ENCODE measurements at places on chromosomes 4 and X.

GRCh38 chrX:95383778-95384177 is 1300.9 kb upstream of the DIAPH2 start:
- no peak for DNase-seq

- DNase-seq: no peak
Measured at GRCh38 chr4:173088144-173088543, 80.5 kb upstream of the GALNT7 start.

GRCh38 chr4:102511830-102512605 is 10.9 kb downstream of the NFKB1 start:
- no peak for DNase-seq

- no peak for DNase-seq
Measured at GRCh38 chrX:71989768-71990426, 79.3 kb downstream of the NHSL2 start.

DNA sequence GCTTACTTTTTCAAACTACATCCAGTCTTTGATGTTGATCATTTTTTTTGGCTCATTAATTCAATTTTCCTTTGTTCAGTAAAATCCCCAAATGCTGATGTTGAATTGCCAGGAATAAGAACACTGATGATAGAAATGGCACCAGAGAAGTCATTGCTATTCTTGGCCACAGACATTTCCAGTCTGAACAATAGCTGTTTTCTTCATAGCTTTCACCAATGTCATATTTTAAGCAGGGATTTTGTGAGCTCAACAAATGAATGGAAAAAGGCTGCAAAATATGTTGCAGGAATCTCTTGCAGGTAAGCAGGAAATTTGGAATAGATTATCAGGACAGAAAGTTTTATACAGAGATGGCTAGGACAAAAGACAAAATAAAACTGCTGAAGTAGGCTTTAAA is 40.5 kb upstream of the GLRB start:
- DNase-seq: no peak

DNA sequence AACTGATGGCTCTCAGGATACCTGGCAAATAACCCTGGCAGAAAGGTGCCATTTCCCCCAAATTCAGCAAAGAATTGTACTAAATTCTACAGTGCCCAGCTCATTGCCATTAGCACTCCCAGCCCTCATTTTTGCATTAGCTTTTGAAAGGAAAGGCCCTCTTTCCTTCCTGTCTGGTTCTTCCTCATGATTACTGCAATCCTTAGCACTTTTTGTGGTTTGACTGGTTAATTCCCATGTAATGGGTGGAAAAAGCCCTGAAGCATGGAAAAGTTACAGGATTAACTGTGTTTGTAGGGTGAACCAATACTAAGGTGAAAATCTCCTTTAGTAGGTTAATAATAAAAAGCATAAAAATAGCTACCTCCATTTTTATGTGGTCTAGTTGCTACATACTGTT is 139.5 kb downstream of the NPNT start:
- no peak for DNase-seq

DNA sequence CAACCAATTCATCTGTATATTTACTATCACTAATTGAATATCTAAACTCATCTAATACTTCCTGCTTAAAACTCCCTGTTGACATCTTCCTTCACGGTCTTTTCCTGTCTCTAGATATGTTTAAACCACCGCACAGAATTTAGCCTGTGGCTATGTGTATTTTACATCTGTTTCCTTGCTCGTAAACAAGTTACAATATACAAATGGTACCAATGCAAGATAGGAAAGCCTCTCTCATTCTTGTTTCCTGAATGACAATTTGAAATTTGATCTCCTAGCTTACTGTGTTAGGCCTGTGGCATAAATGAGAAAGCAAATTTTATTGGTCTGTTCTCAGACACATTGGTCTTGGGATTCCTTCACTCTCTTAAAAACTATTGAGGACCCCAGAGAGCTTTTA is 89.7 kb upstream of the PCDH7 start:
- DNase-seq: no peak

DNA sequence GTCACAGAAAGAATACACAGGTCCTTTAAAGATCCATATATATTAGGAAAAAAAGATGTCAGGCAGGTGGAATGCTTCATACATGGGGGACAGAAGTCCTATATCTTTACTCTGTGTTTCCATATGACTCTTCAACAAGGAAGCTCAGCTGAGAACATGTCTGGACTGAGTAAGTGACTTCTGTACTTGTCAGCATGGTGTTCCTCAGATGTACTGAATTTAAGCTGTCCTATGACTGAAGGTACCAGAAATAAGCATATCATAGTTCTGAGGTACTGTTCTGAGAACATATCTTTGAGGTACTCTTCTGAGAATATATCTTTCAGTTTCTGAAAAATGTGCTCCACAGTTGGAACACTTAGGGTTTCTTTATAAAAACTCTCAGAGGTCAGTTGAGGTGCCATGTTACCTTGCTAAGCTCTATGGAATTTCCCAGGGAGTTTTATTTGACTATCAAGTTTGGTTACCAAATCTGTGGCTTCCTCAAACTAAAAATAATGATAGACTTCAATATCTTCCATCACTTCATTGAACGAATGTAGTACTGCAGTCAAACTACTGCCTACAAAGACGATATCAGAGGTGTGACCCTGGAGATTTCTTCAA is 597.2 kb upstream of the GNPDA2 start:
- DNase-seq: no peak

DNA sequence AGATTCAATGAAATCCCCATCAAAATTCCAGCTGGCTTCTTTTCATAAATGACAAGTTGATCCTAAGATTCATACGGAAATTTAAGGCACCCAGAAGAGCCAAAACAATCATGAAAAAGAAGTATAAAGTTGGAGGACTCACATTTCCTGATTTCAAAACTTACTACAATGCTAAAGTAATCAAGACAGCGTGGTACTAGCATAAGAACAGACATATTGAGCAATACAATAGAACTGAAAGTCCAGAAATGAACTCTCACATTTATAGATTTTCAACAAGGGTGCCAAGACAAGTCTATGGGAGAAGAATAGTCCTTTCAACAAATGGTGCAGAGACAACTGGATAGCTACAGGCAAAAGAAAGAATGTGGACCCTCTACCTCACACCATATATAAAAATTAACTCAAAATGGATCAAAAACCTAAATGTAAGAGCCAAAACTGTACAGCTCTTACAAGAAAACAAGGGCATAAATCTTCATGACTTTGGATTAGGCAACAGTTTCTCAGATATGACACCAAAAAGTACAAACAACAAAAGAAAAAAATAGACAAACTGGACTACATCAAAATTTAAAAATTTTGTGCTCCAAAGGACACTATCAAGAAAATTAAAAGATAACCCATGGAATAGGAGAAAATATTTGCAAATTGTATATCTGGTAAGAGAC is 28.5 kb downstream of the SASH3 start:
- DNase-seq: no peak

GRCh38 chrX:138917781-138918180 is 206.3 kb upstream of the FGF13 start:
- DNase-seq: no peak

DNA sequence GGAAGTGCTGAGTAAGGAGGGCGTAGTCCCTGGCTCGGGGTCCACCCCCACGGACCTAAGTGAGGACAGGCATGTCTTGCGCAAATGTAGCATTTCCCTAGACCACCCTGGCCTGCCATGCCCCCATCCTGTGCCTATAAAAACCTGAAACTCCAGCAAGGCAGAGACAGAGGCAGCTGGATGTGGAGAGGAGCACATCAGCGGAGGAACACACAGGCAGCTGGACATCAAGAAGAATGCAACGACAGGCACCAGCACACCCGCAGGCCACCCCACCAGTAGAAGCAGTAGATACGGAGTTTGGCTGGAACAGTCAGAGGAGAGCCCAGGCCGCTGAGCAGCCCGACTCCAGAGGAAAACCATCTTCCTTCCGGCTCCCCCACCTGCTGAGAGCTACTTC is 345.9 kb downstream of the FSTL5 start:
- no peak for DNase-seq

DNA sequence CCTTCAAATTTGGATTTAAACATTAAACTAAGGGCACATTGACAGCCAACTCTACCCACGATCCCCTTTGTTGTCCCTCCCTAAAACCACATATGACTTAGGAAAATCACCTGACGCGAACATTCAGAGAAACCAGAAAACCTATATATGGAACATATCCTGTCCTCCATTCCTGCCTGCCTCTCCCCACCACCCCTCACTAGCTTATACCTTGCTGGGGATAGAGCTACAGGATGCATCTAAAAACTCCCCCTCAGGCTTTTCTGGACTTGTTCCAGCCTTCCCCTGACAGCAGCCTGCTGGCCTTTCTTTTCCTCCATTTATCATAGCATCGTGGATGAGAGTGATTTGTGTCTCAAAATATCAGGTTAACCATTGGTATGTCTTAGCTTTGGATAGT is 8.8 kb downstream of the STK26 start:
- DNase-seq: no peak

DNA sequence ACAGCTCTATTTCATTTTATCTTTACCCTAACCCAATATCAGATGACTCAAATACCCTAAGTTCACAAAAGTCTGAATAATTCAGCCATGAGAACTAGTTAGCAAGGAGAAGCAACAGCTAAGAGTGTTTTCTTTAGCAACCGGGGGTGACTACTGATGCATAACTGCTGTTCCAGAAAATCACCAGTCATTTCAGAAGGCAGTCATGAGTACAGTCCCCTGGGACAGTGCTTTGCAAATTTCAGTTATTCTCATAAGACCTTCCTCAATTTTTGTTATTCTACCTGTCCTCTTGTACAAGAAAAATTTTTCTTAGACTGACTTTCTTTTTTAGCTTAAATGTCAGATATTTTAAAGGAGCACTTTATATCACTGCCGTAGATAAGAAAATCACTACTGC is 16.4 kb downstream of the BANK1 start:
- DNase-seq: no peak

- no peak for DNase-seq
Measured at GRCh38 chrX:48086082-48086481, 14.6 kb upstream of the ZNF630 start.

DNA sequence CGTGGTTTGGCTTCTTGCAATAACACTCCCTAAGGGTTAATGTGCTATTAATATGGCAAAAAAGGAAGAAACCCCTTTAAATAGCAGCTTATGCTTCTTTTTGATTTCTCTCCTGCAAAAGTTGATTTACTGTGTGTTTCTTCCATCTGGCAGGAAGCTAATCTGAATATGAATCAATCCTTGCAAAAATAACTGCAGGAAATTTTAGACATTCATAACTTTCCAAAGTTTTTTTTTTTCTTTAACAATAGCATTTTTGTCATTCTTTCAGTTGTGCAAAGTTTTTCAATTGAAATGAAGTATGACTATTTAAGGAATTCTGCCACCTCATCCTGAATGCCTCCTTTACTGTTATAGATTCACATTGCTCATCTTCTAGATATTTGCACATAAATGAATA is 115.6 kb downstream of the SPANXA1 start:
- DNase-seq: no peak

- no peak for DNase-seq
Measured at GRCh38 chr4:120491481-120491880, 424.8 kb upstream of the MAD2L1 start.

DNA sequence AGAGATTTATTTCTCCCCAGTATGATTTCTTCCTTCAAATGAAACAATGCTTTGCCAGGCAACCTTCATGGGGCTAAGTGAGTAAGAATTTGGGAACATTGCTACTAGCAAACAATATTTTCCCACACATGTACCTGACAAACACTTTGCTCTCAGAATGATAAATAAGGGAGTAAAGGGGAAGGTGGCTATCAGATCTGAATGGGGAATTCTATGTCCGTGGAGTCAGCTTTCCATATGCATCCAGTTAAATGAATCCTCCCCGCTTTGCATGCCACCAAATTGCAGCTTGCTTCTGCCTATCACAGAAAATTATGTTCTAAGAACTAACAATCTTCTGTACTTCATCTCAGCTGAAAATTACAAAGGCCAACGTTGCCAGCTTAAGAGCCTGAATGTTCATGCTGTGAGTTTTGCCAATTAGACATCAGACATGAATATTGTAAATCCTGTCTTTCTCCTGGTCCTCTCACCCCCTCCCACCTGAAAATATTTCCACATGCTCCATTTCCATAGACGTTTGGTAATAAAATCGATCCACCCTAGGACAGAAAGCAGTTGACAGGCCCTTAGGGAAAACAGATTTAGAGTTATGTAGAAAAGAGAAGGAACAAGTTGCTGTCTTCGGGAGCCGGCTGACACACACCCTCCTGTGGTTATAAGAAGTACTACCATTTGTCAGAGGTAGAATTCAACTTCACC is 6.3 kb downstream of the MEPE start:
- DNase-seq: no peak

DNA sequence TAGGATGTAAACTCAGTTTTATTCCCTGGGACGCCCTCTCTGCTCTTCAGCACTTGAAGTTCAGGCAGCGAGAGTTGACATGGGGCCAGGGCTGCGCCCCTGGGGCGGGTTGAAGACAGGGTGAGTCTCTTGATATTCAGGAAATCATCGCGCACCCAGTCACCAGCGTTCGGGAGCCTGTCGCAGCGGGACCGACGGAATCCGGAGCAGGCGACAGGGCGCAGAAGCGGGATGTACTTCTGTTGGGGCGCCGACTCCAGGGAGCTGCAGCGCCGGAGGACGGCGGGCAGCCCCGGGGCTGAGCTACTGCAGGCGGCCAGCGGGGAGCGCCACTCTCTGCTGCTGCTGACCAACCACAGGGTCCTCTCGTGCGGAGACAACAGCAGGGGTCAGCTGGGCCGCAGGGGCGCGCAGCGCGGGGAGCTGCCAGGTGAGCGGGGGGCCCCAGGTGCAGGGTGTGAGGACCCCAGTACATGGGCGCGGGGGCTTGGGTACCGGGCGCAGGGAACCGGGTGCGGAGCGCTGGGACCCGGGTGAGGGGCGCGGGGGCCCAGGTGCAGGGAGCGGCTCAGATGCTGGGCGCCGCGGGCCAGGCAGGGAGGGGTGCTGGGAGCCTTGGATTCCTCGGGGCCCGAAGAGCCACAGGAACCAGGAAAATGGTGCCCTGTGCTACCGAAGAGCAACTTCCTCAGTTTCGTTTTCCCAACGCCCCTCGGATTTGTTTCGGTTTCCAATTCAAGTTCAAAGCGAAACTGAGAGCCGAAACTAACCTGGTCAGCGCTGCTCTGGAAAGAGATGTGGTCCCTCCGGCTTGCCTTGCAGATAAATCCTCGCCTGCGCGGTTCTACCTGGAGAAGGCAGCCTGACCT is at the start of gene HERC6:
HERC6 (plus strand) TSS at position 162 of the 869 bp plus-strand sequence; CDS start at position 232, 70 bp downstream.
- peak; percentile 64 for DNase-seq

DNA sequence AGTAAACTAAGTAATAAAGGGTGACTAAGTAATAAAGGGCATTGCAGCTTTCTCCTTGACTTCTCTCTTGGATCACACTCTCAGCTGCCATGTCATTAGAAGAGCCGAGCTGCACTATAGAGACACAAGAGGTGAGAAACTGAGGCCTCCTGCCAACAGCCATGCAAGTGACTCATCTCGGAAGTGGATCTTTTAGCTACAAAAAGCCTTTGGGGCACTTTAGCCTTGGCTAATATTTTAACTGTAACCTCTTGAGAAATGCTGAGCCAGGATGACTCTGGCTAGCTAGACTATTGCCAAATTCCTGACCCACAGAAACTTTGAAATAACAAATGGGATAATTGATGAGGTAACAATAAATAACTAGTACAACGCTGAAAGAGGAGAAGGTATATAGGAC is 1.5 kb upstream of the NEIL3 start:
- no peak for DNase-seq

- DNase-seq: no peak
Measured at GRCh38 chr4:149702414-149703293, 113.0 kb downstream of the IQCM start.

GRCh38 chr4:145055533-145056257 is 42.3 kb downstream of the ANAPC10 start:
- no peak for DNase-seq

- DNase-seq: no peak
Measured at GRCh38 chr4:97530676-97531075, 612.6 kb downstream of the STPG2 start.

GRCh38 chr4:183413234-183414200 is 30.9 kb upstream of the CDKN2AIP start:
- DNase-seq: no peak

Measured in stimulated activated CD8-positive, alpha-beta memory T cell treated with anti-CD3 and anti-CD28 coated beads, Interleukin-2, amount 100 ng/mL, for 48 hours (primary cell).